Stimulated activated CD8-positive, alpha-beta memory T cell treated with anti-CD3 and anti-CD28 coated beads, Interleukin-7, amount 100 ng/mL, for 1 hour (primary cell): ENCODE measurements at places on chromosomes 2 and 18.

DNA sequence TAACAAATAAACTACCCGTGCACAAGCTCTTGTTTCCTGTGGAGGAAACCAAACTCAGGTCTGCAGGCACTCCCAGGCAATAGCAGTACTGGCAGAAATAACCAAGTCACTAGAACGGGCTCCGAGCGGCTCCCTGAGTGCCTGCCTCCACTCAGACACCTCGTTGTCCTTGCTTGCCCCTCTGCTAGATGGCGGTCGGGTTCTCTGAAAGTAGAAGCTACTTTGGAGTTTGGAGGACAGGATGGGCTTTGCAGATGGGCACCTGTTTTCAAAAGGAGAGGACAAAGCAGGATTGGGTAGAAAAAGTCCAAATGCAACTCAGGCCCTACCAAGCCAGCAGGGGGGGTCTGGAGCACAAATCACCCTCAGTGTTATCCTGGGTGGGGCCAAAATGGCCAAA, 136.4 kb downstream of the LRRC30 start:
- no peak for DNase-seq

DNA sequence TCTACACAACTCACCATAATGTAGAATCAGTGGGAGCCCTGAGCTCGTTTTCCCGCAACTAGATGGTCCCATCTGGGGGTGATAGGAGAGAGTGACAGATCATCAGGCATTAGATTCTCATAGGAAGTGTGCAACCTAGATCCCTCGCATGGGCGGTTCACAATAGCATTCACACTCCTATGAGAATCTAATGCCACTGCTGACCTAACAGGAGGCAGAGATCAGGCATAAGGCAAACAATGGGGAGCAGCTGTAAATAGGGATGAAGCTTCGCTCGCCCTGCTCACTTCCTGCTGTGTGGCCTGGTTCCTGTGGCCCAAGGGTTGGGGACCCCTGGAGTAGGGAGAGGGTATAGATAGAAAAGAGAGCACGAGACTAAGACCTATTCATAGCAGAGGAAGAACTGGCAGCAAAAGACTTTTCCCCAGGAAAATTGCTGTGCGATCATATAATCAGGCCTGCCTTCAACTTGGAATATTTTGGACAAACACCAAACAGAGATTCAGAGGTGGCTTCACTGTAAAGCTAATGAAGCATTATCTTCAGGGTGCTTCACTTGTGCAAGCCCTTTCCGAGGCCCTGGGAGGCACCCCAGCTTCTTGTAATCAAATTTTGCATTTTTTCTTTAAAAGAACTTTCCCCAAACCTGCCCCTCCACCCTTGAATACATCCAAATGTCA, 29.0 kb upstream of the ATL2 start:
- no peak for DNase-seq

- no peak for DNase-seq
Measured at GRCh38 chr18:39318462-39318861, 1752.9 kb upstream of the CELF4 start.

DNA sequence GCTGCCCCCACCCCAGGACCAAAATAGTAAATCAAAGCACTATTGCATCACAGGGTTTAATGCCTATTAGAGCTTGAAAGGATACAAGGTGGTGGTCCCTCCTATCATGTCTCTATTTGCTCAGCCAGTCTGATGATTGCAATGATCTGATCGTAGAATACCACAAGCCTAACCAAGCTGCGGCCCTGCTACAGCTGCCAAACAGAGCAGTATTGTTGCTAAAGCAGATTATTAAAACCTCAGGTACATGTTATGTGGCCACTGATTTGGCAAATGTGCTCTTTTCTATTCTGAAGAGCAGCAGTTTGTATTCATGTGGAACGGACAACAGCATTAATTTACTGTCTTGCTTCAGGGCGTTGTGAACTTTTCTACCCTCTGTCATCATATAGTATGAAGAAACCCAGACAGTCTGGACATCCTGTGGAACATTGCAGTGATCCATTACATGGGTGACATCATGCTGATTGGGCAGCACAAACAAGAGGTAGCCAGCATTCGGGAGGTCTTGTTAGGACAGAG, 8.4 kb upstream of the VAPA start:
- DNase-seq, result no peak

DNA sequence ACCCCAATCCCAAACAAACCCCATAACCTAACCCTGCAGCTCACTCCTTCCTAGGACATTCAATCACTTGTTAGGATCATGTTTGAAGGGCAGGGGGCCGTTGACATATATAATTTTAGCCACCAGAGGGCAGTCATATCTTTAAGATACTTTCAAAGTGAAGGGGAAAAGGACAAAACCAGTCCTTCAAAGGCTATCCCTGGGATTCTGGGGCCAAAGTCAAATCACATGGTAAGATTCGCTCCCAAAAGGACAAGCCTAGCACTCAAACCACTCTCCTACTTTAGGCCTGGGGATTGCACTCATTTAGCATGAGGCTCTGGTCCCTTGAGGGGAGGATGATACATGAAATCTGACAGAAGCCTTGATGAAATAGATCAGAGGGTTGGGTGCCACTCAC, 44.6 kb downstream of the HAUS1 start:
- no peak for DNase-seq

DNA sequence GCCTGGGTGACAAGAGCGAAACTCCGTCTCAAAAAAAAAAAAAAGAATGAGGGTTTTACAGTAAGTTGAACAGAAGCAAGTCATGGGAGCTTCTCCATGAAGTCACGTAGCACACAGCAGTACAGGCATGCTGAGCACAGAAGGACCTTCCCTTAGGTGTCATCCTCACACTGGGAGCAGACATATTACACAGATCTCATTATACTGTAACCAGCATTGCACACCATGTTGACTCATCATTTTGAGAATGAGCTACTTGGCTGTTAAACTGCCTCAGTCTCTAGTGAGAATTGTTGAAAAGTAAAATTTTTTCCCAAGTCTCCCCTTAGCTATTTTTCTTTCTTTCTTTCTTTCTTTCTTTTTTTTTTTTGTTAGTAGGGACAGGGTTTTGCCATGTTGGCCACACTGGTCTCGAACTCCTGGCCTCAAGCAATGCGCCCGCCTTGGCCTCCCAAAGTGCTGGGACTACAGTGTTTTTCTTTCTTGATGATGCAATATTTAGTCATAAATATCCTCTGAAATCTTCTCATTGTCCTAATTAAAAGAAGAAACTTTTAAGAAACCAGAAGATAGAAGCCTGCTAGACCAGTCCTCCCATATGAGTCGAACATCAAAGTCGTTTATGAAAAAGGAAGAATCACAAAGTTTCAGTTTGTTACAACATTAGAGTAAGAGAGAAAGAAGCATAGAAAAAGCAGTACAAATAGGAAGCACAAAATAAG, 37.9 kb upstream of the PPP1CB start:
- DNase-seq, result no peak

- no peak for DNase-seq
Measured at GRCh38 chr2:240571314-240571973, 3.2 kb downstream of the RNPEPL1 start.

DNA sequence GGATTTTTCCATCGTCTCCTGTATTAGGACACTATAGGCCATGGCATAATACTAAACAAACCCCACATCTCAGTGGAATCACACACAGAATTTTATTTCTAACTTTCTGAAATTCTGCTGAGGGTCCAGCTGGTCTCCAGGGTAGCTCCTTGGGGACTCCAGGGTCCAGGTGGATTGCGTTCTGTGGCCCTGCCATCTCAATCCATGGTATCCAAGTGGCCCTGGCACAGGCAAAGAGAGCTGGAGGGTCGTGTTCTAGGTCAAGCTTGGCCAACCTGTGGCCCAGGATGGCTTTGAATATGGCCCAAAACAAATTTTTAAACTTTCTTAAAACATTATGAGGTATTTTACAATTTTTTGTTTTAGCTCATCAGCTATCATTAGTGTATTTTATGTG, 134.6 kb downstream of the CTIF start:
- no peak for DNase-seq

GRCh38 chr2:160551259-160551658, 57.7 kb upstream of the RBMS1 start:
- DNase-seq, result no peak

DNA sequence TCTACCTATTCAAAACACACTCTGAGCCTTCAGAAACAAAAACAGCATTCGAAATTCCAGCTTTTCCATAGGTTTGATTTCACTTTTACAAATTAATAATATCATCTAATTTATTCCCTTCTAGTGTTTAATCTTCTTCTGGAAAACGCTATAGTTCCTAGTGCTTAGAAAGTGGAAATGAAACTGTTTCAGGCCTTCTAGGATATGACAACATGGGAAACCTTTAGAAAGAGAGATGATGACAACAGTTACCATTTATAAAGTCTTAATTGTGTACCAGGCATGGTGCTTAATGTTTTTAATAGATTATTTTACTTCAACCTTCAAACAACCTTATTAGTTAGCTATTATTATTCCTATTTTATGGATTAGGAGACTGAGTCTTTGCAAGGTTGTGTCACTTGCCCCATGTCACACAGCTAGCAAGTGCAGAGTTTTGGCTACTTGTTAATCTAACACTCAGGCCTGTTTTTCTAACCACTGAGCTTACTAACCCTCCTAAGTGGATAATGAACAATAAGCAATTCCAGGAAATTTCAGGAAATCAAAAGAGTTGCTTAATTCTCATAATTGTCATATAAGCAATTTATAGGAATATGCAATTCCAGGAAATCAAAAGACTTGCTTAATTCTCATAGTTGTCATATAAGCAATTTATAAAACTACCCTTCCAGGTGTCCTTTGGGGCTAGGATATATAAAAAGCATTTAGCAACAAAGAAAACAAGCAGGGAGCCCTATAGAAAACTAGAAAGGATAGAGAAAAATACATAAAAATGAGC, 206.0 kb downstream of the ZNF521 start:
- no peak for DNase-seq

GRCh38 chr2:103660947-103661346, 899.1 kb downstream of the TMEM182 start:
- no peak for DNase-seq

DNA sequence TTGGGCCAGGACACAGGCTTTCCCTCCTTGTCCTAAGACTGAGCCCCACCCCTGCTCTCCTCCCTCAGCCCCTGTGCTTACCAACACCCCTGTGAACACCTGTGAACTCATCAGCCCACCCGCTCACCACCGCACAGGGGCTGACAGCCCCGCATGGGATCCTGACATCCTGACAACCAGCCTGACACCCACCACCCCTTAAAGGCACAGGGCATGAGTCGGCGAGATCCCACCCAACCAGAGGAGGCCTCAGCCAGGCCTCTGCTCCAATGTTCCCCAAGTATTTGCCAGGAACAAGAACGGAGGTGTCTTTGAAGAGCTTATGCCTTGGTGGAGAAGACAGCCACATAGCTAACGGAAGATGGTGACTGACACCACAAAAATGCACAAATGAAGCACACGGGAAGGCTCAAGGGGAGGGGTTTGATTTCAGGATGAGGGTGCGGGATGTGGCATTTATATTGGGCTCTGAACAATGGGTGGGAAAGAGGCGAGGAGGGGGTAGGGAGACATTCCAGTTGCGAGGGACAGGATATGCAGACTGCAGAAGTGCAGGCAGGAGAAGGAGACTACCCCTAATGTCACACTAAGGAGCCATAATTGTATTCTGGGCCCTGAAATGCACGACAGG, 11.0 kb downstream of the RAB11FIP5 start:
- no peak for DNase-seq

DNA sequence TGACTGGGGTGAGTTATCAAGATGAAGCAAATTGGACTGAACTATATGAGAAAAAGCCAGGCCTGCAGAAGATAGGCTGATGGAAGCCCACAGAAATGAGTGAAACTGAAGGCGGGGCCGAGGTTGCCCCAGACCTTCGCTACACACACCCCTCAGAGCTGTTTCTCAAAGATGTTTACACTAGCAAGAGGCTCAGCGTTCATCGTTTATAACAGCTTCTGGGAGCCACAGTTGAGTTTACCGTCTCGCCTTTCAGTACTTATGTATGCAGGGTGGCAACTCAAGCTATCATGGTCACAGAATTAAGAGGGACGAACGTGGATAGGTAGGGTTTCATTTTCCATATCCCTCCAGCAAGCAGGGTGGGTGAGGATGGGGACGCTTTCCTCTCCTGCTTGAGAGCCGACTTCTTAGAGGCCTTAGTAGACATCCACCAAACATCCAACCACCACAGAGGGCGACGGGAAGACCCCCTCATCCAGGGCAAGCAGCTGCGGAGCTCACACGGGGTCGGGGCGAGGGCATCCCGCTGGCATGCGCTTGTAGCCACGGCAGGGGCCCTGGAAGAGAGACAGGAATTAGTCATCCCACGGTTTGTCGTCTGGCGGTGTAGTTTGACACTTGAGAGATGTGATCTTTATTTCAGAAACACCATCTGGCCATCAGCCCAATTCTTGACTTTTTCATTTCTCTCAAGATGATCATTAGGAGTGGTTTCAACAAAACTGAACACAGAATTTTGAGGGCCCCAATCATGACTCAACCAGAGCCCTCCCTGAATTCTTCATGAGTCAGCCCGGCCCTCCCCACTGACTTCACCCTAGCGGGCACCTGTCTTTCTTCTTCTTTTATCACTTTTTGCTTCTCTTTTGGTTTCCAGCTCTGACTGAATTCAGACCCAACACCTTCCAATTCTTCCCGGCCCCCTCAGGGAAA, 109.1 kb upstream of the CTDP1 start:
- DNase-seq, result no peak

DNA sequence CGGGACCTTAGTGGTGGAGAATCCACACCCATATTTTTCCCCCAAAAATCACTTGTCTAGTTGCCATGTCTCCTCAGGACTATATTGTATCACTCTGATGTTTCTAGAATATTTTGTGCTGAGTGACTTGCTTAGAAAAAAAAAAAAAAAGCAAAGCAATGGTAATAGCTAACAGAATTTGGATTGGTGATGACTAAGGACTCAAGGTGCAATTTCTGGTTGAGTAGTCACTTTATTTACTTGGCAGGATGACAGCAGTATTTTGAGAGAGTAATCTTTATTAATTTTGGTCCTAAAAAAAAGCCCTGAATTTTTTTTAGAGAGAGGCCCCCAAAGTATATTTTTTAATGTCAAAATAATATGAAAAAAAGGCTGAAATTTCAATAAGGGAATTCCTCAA, 32.8 kb upstream of the MYO3B start:
- DNase-seq, result no peak

GRCh38 chr2:7604456-7604855, 687.2 kb downstream of the RNF144A start:
- DNase-seq, result no peak

- no peak for DNase-seq
Measured at GRCh38 chr2:72931280-72931910, 14.1 kb downstream of the EMX1 start.

DNA sequence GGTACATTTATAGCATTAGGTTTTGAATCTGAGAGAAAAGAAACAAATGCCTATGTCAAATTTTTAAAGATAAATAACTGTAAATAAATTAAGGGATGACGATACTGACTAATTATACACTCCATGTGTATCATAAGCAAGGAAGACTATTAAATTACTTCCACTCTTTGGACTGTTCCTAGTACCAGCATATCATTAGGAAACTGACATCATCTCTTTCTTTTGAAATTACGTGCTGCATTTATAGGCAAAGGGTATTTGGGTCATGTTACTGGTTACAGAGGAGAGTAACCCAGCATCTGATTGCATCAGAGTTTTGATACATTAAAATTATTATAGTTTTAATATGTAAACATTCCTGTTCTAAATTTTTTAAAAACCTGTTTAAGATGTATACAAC, 309.7 kb downstream of the XIRP2 start:
- DNase-seq, result no peak
